Subcutaneous preadipocyte (primary cell): ENCODE measurements at places on chromosomes 4 and X. TPM values are rescaled to one million over a fixed set of nuclear protein-coding genes. Genes with fewer than 3 reads are reported as not detected.

The SPON2 gene
- 267 and 392 TPM in 2 replicates for total RNA-seq

The TLR1 gene
- 0.73 and 1.4 TPM in 2 replicates for total RNA-seq

The DGAT2L6 gene
- not detected in 2 replicates for total RNA-seq

The PAGE2 gene
- total RNA-seq: not detected in 2 replicates

The ETDB gene
- total RNA-seq: not detected in 2 replicates

The MTMR8 gene
- total RNA-seq: 0.59 and 0.73 TPM in 2 replicates

The PHOX2B gene
- not detected in 2 replicates for total RNA-seq

The GPRASP2 gene
- total RNA-seq: 12.1 and 12.7 TPM in 2 replicates

The C4orf51 gene
- total RNA-seq: not detected in 2 replicates

The VSIG1 gene
- under 0.01 TPM in 1 of 2 replicates, not detected in the other for total RNA-seq
